GM12864 (cell line): ENCODE measurements at places on chromosomes 5 and 9.

GRCh38 chr5:157506981-157507780 is 47.2 kb downstream of the NIPAL4 start:
- no peak for DNase-seq

DNA sequence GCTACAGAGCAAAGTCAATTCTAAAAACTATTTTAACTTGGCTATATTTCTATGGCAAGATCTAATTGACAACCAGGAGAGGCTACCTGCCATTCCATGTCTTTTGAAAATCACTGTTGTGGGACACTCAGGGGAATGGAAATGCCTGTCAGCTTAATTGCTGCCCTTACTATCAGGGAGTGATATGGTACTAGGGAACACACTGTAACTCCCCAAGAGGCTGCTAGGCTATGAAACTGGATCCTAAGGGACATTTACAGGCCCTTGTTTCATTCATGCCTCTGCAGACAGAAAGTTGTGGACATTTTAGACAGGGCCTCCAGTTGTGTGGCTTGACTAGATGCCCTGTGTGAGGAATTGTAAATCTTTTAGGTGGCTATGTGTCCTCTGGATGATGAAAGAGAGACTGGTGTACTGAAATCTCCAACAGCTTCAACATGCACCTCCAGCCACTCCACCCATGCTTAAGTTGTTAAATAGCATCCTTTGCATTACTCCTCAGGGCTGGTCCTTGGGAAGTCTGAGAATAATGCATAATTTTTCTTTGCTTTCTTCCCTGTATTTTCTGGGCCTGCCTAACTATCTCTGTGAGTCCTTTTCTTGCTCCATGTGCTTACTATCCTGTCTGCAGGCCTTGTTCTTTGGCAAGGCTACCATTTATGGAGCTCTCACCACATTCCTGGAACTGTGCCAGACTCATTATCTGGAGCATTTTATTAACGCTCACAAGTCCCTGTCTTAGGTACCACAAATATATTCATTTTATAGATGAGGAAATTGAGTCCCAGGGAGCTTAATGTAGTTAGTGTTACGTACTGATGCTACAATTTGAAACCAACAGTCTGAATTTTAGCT is 3.2 kb downstream of the MROH2B start:
- no peak for DNase-seq

GRCh38 chr5:10278658-10279279 is 28.7 kb downstream of the CCT5 start:
- no peak for DNase-seq

- DNase-seq: no peak
These were observed 307.4 kb downstream of the MAN2A1 start for GRCh38 chr5:109997161-109997560.

DNA sequence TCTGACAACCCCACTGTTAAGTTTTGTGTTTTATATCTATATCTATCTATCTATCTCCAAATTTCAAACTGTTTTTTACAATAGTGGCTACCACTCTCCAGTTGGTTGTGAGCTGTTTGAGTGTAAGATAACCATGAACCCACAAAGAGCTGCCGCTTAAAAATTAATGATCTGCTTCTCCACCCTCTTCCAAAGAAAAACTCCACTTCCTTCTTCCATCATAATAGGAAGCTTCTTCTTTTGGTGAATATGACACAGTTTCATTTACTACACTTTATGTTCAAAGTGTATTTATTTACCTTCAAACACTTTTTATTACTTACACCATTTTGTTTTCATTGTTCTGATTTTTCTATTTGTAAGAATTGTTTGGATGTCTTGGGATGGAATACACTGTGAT is 37.9 kb downstream of the SPZ1 start:
- no peak for DNase-seq

DNA sequence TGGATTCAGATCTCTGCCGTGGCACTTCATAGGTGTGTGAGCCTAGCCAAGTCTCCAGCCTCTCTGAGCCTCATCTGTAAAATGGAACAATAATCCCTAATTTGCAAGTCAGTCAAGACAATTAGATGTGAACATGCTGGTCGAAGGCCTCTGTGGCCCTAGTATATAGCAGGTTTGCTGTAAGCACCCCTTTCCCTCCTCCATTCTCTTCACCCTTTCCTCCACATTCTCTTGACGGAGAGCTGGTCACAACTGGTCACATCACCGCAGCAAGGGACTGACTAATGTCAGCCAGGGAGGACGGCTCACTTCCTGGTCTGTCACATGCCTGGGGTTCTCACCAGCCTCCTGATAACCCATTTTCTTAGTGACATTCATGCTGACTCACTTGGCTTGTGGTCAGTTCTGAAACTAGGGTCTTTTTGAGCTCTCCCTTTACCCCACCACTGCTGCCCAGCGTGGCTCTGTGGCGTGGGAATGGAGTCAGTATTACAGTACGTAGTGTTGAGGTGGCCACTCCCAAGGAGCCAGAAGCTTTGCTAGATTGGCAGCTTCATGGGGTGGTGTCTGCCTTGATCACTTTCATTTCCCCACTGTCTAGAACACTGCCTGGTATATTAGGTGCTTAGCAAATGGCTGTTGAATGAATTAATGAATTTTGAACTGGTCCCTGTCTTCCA is 47.8 kb downstream of the ERGIC1 start:
- peak; percentile 24 for DNase-seq

GRCh38 chr5:10689391-10690081 is 71.5 kb downstream of the DAP start:
- DNase-seq: no peak

DNA sequence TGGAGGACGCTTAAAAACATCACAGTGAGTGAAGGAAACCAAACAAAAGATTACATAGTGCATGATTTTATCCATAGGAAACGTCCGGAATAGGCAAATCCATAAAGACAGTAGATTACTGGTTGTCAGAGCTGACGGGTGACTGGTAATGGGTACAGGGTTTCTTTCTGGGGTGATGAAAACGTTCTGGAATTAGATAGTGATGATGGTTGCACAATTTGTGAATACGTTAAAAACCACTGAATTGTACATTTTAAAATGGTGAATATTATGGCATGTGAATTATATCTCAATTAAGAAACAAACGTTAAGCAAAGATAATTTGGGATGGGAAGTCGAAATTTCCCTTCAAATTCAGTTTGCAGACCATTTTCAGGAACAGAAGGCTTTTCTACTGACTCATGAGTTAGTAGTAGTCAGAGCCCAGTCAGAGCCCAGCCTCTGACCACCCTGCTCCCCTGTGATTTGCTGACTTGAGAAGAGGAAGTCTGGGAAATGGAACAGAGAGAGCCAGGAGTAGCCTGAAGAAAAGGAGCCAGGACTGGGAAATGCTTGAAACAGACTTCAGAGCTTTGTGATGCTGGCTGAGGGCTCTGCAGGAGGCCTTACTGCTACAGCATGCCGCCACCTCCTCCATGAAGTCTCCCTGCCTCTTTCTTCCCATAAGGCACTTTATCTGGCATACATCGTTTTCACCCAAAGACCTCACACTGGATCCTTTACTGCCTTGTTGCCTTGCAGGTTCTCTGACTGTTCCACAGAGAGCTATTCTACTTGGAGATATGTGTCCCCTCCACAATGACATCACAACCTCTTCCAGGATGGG is 46.4 kb upstream of the CTNNA1 start:
- no peak for DNase-seq

- DNase-seq: no peak
These were observed 3.0 kb upstream of the TMEM210 start for GRCh38 chr9:137174722-137175293.
